ENCODE measurements at places on chromosomes 4 and X.

DNA sequence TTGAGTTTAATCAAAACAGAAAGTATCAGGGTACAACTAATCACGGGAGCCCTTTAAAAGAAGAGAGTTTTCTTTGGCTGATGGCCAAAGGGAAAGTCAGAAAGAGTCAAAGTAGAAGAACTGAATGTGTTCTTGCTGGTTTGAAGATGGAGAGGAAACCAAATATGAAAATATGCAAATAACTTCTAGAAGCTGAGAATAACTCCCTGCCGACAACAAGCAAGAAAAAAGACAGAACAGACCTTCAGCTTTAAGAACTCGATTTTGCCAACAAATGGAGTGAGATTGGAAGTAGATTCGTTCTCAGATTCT is 903.8 kb downstream of the STIM2 start:
- DNase-seq, result no peak

GRCh38 chr4:45663628-45664081 is 460.2 kb downstream of the GABRG1 start:
- DNase-seq, result no peak

GRCh38 chrX:13965531-13965930 is 64.2 kb downstream of the GEMIN8 start:
- DNase-seq, result no peak

GRCh38 chr4:150588316-150588715 is 6.4 kb downstream of the MAB21L2 start:
- no peak for DNase-seq
